Naive thymus-derived CD4-positive, alpha-beta T cell (primary cell): ENCODE measurements at places on chromosomes 7 and 10.
A peak's percentile ranks its signal among the peaks of the same experiment; 100 is the strongest.

DNA sequence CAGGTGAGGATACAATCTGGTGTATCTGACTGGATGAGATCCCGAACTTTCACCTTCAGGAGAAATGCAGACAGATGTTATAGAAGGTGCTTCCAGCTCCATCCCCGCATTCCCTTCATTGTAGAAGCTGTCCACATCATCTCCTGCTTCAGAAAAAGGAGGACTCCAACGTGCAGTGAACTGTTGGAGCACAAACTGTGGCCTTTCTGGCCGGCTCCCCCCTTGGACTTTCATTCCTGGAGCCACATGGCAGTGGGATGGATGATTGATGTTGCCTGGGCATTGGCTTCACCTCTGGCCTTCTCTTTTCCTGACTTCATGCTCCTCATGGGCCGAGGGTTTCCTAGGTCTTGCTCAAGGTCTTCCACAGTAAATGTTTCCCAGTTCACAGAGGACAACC is 29.6 kb upstream of the ZNF273 start:
- H3K27me3 ChIP-seq: no peaks in the 10 kb centered on the region
- no peaks in the 10 kb centered on the region for H3K36me3 ChIP-seq
- no peak overlapping the region for H3K4me3 ChIP-seq
- no peak overlapping the region for H3K27ac ChIP-seq
- no peaks in the 10 kb centered on the region for H3K4me1 ChIP-seq
- DNase-seq: no peak

DNA sequence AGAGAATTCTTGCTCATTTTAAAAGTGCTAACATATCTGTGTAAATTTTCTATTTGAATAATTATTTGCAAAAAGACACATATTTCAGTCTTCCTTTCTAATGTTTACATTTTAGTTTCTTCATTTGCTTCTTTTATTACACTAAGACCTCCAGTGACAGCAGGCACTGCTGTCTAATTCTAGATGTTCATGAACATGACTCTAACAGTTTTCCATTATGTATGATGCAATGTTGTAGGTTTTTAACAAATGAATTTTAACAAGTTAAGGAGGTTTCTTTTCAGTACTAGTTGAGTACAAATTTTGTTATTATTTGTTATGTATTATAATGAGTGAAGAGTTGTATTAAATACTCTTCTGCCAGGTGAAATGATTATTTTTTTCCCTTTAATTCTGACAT is 83.6 kb downstream of the GRB10 start:
- no peak overlapping the region for H3K4me3 ChIP-seq
- no peak overlapping the region for H3K27ac ChIP-seq
- H3K4me1 ChIP-seq: no peaks in the 10 kb centered on the region
- H3K27me3 ChIP-seq: no peaks in the 10 kb centered on the region
- no peak for DNase-seq

DNA sequence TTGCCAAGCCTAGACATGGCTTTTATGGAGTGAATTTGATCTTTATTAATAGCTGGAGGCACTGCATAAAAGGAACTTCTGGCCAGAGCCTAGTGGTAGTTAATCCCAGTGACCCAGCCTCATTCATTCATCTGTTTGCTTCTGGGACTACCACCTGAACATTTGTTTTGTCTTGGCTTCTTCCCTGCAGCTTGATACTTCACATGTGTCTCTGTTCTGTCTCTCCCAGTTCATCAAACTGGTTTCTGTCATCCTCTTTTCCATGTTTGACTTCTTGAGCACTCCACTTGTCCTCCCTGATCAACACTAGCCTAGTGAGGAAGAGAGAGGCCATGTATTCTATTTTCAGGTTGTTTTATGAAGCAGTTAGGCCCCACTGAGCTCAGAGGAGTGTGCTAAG is 163.6 kb downstream of the NRG3 start:
- no peak overlapping the region for H3K27ac ChIP-seq
- no peak for DNase-seq
- no peaks in the 10 kb centered on the region for H3K36me3 ChIP-seq

DNA sequence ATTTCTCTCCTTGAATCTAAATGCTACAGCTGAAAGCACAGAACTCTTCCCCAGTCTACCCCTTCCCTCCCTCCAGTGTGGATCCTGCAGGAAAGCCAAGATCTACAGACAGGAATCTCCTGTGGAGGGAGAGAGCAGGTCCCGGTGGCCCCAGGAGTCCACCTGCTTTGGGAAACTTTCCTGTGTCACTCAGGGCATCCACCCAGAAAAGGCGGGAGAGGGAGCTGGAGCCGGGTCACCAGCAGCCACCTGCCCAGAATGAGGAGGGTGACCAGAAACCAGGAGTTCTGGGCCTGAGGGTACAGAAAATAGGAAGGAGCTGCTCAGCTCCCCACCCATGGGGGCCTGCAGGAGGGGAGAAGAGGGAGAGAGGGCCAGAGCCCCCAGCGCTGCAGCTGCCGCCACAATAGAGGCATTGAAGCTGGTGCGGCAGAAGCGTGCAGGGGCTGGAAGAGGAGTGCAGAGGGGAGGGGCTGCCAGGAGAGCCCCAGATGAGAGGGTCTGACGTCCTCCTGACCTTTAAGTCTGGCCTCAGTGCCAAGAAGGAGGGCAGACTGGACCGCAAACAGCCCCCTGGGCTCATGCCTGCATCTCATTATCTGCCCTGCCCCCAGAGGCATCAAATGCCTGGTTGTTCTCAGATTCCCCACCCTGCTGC is 56.3 kb upstream of the TMEM72 start:
- DNase-seq: no peak
- H3K4me3 ChIP-seq: no peak overlapping the region
- H3K4me1 ChIP-seq: no peaks in the 10 kb centered on the region
- no peak overlapping the region for H3K27ac ChIP-seq

DNA sequence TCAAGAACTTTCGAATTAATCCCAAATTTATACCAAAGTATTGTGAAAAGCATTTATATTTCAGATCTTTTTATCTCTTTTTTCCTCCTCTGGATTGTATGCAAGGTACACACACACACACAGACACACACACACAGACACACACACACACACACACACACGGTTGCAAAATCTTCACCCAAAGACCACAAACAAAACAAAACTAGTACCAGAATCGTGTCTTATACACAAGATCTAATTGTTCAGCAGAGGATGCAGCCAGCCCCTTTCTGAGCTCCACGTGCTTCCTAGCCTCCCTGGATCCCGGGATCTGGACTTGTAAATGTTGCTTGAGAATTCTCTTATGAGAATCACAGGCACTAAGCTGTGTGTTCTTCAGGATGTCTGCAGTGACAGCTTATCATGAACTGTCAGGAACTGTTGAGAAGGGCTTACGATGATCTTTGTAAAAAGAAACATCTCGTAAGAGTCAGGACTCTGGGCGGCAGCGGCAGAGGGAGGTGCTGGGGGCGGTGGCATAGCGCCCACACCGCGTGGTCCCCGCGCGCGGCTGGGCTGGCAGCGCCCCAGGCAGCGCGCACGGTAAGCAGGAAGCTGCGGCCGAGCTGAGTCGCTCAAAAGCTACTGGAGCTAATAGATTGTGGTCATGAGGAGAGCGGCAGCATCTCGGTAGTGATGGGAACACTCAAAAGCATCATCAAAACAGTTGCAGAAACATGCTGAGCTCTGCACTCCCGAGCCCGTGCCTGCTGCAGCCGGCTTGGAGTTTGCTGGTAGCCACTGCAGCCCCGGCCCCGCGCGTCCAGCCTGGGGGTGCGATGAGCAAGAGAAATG is 277.6 kb downstream of the GATA3 start:
- H3K27me3 ChIP-seq: no peaks in the 10 kb centered on the region
- peak overlapping the region; percentile 83 for H3K27ac ChIP-seq
- peak; percentile 96 for DNase-seq
- peak overlapping the region; percentile 71 for H3K4me3 ChIP-seq
- no peaks in the 10 kb centered on the region for H3K36me3 ChIP-seq

DNA sequence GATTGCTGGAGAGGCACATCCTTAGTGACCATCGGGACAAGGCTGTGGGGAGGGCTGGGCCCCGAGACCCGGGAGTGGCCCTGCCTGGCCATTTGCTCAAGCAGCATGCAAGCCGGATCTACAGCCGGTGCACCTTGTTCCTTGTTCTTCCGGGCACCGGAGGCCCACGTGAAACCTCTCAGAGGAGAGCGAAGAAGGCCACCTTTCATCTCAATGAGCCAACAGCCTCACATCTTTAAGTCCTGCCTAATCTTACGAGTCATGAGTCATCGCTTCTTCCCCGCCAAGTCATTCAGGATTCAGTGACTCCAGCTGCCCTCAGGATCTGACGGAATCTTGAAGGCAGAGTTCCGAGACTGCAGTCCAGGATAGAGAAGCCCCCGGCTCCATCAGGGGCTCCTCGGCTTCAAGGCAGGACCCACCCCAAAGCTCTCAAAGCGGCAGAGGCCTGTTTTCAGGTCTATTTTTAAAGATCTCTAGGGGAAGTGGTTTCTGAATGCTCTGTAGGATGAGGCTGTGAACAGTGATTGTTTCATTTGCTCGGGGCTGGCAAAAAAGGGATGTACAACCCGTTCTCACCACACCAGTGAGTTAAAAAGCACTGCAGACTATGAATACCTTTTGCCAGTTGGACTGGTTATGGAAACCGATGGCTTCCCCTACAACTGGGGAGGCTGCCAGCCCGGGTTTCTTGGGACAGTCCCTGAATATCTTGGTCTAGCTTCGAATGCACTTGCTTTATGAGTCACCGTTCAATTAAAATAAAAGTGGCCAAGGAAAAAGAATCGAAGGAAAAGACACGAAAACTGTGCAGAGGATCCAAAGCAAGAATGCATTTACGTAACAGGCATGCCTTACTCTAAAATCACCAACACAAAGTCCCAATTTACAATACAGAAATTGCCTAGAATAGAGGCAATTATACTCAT is 57.2 kb upstream of the ECHDC3 start:
- peak overlapping the region; percentile 49 for H3K4me3 ChIP-seq
- no peaks in the 10 kb centered on the region for H3K27me3 ChIP-seq
- peak overlapping the region; percentile 78 for H3K27ac ChIP-seq
- H3K4me1 ChIP-seq: peaks cover 51% of the 10 kb centered on the region
- H3K36me3 ChIP-seq: no peaks in the 10 kb centered on the region

DNA sequence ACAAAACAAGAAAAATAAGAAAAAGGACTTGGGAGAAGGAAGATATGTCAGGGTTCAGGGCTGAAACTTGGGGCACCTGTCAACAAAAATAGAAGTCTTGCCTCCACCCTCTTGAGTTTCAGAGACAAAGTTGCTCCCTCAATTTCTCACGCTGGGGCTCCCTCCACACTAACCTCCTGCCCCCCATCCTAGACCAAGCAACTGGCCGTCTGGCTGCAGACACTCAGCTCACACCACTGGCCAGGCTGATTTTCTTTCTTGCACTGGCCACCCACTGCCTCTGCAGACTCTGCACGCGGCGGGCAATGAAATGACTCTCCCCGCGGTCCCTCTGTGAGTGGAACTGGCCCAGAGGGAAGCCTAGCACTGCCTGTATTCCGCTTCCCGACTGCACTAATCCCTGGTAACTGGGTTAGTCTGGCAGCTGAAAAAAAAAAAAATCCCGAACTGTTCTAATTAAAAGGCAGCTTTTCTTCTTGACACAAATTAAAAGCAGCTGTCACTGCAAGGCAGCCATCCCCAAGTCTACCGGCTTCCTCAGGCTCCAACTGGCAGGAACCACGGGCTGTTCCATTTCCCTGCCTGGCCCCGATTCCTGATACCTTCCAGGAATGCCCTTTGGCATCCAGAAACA is 83.5 kb downstream of the SPDYE5 start:
- H3K27ac ChIP-seq: no peak overlapping the region
- no peak for DNase-seq
- H3K27me3 ChIP-seq: no peaks in the 10 kb centered on the region
- H3K4me3 ChIP-seq: no peak overlapping the region

DNA sequence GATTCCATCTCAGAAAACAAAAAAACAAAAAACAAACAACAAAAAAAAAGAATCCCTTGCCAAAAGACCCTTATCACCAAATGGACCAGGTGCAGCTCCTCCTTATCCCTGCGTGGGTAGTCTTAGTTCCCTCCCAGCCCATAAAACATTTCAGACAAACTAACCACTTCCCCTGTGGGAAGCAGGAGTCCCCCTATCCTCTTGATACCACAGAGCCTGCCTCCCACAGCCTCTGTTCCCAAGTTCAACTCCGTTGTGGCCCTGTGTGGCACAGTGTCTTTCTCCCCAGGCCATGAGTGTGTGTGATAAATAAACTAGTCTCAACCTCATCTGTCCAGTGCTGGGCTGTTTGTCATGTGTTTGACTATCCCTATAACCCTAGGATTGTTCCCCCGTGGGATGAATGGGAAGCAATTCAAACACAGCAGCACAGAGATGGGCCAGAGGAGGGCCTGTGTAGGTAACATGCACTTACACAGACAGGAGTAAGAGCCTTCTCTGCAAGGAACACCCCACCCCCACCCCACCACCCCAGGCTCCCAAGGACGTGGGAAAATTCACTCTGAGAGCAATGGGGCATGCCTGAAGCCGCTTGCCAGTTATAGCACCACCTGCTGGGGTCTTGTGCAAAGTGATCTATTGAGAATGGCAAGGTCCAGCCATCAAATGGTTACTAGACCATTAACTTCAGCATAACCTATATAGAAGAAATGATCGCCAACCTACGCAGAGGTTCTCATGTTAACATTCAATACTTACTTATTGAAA is 147.1 kb upstream of the GHITM start:
- H3K4me3 ChIP-seq: no peak overlapping the region
- no peak overlapping the region for H3K27ac ChIP-seq
- no peak for DNase-seq
- no peaks in the 10 kb centered on the region for H3K4me1 ChIP-seq

DNA sequence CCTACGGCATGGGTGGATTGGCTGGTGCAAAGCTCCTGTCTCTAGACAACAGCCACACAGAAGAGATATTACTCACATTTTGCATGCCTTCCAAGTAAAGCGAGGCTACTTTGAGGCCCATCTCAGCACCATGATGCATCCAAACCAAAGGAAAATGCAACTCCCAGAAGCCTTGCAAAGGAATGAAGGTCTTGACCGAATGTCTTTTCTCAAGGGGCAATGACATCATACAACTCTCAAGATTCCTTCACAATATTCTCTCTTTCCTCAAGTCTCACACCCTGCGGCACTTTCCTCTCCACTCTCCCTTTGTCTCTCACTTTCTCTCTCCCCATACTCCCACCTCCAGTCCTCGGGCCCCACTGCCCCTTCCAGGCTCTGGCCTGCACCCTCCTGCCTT is 44.8 kb upstream of the CPXM2 start:
- DNase-seq: no peak
- no peak overlapping the region for H3K27ac ChIP-seq
- H3K4me3 ChIP-seq: no peak overlapping the region
- H3K4me1 ChIP-seq: no peaks in the 10 kb centered on the region

GRCh38 chr10:97517778-97518300 is 19.1 kb downstream of the UBTD1 start:
- H3K4me3 ChIP-seq: no peak overlapping the region
- H3K36me3 ChIP-seq: no peaks in the 10 kb centered on the region
- H3K27ac ChIP-seq: no peak overlapping the region
- no peaks in the 10 kb centered on the region for H3K4me1 ChIP-seq
- H3K27me3 ChIP-seq: no peaks in the 10 kb centered on the region
- DNase-seq: no peak
